Mucosa of gallbladder (tissue), 1 donor: ENCODE measurements at places on chromosomes 1 and 21.

GRCh38 chr1:80375109-80375508, 1368.6 kb upstream of the ADGRL4 start:
- DNase-seq: no peak

DNA sequence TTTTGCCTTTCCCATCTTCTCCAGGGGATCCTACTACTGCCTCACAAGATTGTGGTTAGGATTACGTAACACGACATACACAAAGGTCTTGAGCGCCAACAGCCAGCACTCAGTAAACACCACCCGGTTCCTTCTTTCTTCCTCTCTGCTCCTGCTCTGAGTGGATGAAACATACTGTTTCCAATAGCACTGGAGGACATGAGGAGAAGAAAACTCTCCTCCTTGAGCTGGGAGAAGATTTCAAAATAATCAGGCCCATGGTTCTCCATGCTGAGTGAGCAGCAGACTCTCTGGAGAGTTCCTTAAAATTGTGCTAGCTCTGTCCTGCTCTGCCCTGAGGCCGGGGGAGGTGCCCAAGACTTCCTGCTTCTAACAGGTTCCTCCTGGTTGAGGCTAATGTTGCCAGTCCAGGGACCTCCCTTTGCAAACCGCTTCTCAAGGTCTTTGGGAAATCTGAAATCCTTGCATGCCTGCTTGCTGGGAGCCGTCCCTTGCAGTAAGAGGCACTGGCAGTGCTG, 29.4 kb upstream of the MX1 start:
- peak; percentile 43 for DNase-seq

DNA sequence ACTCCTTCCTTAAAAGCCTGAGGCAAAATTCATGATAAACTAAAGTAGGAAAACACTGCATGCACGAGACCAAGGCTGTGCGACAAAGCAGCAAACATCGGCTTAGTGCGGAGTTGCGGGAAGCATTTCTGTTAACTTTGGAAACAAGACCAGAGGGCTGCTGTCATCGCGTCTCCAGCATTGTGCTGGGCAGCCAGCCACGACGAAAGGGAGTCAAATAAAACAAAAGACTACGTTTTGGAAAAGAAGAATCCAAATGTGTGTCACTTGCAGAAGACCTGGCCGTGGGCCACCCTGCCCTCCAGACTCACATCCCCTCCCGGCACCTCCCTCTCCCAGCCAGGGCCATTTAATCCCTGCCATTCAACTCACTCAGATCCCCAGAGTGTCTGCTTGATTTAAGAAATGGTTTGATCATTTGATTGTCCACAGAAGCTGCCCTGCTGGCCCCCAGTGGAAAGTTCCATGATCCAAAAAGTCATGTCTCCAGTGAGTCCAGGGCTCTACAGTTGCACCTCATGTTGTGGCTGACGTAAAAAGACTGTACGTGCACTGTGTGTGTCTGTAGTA, 2.4 kb upstream of the KRTAP10-11 start:
- DNase-seq: no peak

GRCh38 chr1:77056525-77056924, 162.7 kb downstream of the PIGK start:
- DNase-seq: no peak

DNA sequence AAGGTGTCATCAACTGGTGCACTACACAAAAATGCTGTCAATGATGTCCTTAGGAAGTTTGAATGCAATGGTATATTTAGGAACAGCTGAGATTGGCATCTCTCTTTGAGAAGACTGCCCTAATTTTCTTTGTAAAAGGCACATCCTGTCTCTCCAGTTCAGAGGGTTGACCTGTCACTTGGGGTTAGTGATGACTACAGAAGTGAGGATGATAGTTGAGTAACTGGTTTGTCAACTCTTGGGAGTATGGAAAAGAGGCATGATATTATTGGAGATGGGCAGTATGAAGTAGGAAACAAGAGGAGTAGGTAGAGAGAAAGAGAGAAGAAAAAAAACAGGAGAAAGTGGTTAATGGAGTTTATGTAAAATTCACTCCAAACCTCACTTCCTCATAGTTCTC, 40.4 kb upstream of the PIGC start:
- no peak for DNase-seq

GRCh38 chr1:245441689-245442088, 286.9 kb downstream of the KIF26B start:
- no peak for DNase-seq

DNA sequence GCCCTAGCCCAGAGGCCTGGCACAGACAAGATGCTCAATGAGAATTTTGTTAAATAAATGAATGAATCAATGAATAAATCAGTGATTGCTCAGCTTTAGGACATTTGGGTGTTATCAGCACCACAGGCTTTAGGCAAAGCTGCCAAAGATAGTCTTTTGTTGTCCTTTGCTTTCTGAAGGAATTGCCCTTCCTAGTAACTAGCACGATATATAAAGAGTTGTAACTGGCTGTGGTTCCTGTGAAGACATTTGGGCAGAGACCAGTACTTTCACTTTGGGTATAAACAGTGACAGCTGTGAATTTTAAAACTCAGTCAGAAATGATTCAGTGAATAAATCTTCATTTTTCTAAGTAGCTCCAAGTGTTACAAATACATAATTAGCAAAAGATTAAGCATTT, 13.3 kb downstream of the RNU5D-1 start:
- DNase-seq: no peak

- no peak for DNase-seq
These were observed 98.9 kb downstream of the PGBD5 start for GRCh38 chr1:230326971-230327891.

DNA sequence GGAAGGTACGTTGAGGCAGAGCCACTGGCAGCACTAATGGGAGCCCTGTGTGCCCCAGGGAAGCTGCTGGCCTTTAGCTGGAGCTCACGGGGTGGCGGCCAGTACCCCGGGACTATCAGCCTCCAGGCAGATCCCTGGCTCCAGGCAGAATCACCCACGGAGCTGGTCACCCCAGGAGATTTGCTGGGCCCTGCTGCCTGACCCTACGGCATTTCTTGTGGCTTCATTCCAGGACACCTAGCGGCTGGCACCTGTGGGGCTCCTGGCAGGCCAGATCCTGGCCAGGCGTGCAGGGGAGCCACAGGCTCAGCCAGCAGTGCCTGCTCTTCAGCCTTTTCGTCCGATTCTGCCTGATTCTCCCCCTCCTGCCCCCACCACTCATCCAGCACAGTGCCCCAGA, 7.1 kb downstream of the PADI1 start:
- DNase-seq: no peak

GRCh38 chr1:81505831-81506230, 294.9 kb upstream of the ADGRL2 start:
- no peak for DNase-seq

- DNase-seq: no peak
These were observed 34.1 kb downstream of the IGSF21 start for GRCh38 chr1:18141661-18142060.

DNA sequence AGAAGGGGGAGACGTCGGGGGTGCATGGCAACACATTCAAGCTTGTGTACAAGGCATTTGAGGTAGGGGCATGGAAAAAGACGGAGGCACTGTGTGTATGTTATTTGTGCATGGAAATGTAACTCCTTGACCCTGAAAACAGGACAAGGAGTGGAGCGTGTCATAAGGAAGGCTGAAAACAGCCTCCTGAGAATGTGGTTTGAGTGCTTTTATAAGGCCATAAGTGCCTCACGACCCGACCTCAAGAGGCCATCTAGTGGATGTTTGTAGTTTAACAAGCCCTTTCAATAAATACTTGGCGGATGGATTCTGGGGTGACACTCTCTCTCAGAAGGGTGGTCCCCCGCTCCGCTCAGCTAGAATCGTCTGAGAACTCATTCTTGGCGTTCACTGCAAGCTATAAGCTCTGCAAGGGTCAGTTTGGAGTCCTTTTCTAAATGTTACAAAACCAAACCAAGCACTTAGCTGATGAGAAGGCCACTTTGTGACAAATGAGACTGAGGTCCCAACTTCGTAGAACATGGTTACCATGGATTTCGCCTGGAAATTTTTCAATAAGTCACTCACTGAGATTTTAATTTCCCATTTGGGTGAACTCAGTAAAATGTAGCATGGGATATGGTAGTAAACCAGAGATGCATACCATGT, 38.8 kb upstream of the CLCA4 start:
- no peak for DNase-seq

DNA sequence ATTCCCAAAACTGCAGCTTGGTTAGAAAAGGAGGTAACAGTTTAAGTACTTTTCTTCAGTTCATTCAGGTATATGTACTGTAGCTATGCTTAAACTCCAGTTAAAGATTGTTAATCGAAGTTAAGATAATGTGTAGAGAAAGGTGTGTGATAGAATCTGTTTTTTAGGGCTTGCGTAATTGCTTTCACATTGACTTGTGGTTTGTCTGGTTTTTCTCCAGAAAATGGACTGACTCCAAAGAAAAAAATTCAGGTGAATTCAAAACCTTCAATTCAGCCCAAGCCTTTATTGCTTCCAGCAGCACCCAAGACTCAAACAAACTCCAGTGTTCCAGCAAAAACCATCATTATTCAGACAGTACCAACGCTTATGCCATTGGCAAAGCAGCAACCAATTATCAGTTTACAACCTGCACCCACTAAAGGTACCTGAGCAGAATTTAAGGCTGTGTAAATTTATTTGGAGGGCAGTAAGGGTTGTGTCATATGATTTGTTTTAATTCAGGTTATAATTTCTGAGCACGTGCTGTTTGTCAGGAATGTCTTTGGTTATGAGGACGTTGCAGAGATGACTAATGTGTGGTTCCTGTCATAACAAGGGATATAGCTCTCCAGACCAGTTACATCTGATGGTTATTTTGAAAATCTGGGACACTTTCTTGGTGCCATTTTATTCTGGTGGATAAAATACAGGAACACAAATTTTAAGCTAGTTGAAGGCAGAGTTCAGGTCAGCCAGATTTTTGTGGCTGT, 26.0 kb downstream of the ATF6 start:
- DNase-seq: no peak

- DNase-seq: no peak
These were observed 20.0 kb downstream of the MMEL1 start for GRCh38 chr1:2612591-2613365.

GRCh38 chr21:27756191-27756590, 789.3 kb upstream of the ADAMTS5 start:
- no peak for DNase-seq

DNA sequence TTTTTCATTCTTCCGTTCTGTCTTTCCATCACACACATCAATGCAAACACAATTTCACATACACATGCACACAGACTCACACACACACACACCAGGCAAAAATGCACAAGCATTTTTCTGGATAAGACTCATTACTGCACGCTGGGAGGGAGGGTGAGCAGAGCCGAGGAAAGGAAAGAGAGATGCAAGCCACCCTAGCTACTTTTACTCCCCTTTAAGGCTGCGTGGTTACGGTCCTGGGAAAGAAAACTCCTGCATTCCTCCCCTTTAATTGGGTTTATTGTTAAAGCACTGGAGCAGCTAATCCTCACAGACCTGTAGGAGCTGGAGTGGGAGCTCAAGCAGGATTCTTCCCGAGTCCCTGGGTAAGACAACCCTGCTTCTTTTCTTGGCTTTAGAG, at the start of gene CAMK1G:
TSS of gene CAMK1G (plus strand) at position 307 of the 400 bp plus-strand sequence. CDS start 11,270 bp downstream, outside the sequence.
- DNase-seq: no peak

DNA sequence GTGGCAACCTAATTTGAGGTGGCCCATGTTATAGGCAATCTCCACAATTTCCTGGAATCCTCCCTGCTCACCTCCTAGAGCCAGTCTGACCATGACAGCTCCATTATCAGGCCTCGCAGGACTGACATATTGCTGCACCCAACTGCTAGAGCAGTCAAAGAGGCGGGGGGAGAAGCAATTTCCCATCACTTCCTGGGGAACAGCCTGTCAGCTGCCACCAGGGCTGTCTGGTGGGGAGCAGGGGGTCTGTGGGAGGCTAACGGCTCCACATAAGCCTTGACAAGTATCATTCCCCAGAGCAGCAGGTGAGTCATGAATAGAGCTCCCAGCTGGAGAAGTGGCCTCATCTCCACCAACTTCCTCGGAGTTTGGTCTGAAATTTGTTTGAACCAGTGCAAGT, 322.9 kb downstream of the MATN1 start:
- no peak for DNase-seq

DNA sequence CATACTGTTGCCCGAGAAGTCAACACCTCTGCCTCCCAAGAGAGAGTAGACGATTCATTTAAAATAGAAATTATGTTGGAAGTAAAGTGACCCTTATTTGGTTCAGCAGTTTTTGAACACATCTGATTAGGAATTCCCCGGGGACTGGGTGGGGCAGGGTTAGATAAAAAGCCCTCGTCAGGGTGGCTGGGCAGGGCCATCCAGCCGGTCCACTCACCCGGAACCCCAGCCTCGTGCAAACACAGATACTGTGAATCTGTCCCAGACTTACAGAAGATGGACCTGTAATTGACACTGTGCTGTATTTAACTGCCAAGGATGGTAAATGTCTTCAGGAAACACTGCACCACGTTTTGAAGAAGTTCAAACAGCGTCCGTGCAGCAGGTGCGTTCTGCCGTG, 63.7 kb downstream of the PRDM16 start:
- no peak for DNase-seq

DNA sequence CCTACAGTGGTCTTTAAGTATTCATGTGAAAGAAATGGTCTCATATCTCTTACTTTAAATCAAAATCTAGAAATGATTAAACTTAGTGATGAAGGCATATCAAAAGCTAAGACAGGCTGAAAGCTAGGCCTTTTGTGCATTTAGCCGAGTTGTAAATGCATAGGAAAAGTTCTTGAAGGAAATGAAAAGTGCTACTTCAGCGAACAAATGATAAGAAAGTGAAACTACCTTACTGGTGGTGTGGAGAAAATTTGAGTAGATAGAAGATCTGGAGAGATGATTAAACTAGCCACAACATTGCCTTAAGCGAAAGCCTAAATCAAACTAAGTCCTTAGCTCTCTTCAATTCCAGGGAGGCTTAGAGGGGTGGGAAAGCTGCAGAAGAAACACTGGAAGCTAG, 147.6 kb downstream of the DSCAM start:
- DNase-seq: no peak

GRCh38 chr1:50148142-50148923, 39.6 kb downstream of the ELAVL4 start:
- no peak for DNase-seq

- DNase-seq: no peak
These were observed 187.8 kb downstream of the BRINP3 start for GRCh38 chr1:190289897-190290296.

GRCh38 chr1:164843743-164844500, 284.9 kb downstream of the PBX1 start:
- DNase-seq: no peak

DNA sequence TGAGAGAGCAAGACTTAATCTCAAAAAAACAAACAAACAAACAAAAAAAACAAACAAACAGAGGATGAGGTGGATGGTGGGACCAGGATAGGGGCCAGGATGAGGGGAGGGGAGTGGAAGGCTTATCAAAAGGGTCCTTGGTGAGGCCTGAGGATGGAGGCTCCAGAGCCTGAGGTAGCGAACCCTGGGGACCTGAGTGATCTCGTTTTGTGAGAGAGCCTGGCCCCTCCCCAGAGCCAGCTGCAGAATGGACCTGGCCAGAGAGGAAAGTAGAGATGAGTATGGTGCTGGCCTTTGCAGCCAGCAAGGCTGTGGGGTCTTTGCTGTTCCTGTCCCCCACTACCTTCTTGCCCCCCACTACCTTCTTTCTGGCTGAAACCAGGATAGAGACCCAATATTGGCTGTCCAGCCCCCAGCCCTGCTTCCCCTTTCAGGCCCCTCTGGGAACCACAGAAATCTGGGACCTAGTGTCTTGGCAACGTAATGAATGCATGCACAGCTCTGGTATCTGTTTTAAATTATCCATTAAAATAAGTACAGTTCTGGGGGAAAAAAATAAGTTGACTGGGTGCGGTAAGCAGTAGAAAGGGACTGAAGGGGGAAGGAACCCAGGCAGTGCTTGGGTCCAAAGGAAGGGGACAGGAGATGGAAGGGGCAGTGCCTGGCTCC, 1.1 kb upstream of the LMNA start:
- DNase-seq: no peak
